H1 (cell line): ENCODE measurements at places on chromosomes 16 and 17. TPM values are rescaled to one million over a fixed set of nuclear protein-coding genes. Genes with fewer than 3 reads are reported as not detected.

DNA sequence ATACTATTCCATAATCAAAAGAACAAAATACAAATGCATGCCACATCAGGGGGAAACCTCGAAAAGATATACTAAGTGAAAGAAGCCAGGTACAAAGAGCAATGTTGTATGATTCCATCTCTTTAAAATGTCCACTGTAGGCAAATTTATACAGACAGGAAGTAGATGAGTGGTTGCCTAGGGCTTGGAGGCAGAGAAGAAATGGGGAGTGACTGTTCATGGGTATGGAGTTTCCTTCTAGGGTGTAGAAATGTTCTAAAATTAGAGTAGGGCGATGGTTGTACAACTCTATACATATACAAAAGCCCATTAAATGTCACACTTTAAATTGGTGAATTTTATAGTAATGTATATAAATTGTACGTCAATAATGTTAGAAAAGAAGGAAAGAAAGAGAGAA lies 128.1 kb downstream of the MAF start:
- DNase-seq = no peak

GRCh38 chr16:3503523-3503922 lies 2.7 kb downstream of the CLUAP1 start:
- no peak for DNase-seq

DNA sequence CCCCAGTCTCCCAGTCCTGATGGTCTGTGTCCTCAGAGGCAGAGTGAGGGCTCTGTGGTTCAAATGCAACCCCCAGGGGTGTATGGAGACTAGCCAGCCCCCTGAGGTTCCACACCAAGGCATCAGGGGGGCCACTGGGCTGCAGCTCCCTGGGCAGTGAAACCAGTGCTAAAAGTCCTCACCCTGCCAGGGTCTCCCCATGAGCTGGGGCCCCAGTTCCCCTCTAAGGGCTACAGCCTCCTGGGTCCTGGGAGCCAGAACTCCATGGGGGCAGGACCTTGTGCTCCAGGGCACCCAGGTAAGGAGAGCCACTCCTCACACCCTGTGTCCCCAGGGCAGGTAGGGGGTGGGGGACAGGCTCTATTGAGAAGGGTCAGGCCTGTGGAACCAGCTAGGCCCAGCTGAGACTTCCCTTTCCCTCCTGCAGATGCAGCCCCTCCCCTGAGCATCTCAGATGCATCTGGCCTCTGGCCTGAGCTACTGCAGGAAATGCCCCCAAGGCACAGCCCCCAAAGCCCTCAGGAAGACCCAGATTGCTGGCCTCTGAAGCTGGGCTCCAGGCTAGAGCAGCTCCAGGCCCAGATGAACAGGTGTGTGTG lies 6.4 kb upstream of the DCAF7 start:
- DNase-seq = no peak

- DNase-seq = no peak
These were observed 25.8 kb downstream of the STAT3 start for GRCh38 chr17:42362245-42362961.

GRCh38 chr17:19494961-19495806 lies 38.5 kb upstream of the SLC47A1 start:
- no peak for DNase-seq

- no peak for DNase-seq
These were observed 4.1 kb downstream of the CHD9 start for GRCh38 chr16:53058882-53059281.

- no peak for DNase-seq
These were observed 28.6 kb downstream of the MIS12 start for GRCh38 chr17:5514976-5515375.

DNA sequence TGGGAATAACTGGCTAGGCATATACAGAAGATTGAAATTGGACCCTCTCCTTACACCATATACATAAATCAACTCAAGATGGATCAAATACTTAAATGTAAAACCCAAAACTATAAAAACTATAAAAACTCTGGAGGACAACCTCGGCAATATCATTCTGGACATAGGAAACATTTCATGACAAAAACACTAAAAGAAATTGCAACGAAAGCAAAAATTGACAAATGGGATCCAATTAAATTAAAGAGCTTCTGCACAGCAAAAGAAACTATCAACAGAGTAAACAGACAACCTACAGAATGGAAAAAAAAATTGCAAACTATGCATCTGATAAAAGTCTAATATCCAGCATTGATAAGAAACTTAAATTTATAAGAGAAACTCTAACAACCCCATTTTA lies 503.7 kb upstream of the C16orf82 start:
- DNase-seq = no peak

GRCh38 chr16:49824593-49824992 lies 31.3 kb downstream of the ZNF423 start:
- DNase-seq = no peak

DNA sequence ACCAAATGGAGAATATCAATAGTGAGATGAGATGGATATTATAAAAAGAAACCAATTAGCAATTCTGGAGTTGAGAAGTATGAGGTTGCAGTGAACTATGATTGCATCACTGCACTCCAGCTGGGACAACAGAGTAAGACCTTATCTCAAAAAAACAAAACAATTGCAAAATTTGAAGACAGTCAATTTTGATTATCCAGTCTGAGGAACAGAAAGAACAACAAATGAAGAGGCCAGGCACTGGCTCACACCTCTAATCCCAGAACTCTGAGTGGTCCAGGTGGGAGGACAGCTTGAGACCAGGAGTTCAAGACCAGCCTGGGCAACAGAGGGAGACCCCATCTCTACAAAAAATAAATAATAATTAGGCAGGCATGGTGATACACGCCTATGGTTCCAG lies 35.0 kb downstream of the USP32 start:
- no peak for DNase-seq

- no peak for DNase-seq
These were observed 235.8 kb upstream of the CDH8 start for GRCh38 chr16:62272035-62272434.

DNA sequence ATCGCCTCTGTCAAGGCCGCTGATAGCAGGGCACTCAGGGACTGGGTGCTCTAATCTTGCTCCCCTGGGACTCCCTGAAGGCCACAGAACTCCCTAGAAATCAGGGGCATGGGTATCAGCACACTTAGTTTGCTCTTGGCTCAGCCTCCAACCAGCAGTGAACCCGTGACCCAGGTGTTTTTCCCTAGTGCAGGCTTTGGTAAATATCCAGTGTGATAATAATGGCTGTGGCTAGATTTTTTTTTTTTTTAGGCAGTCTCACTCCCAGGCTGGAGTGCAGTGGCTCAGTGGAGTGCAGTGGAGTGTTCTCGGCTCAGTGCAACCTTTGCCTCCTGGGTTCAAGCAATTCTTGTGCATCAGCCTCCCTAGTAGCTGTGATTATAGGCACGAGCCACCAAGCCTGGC lies 10.3 kb downstream of the NUPR1 start:
- DNase-seq = no peak

GRCh38 chr17:43961954-43962353 lies 8.2 kb upstream of the PYY start:
- no peak for DNase-seq

GRCh38 chr17:64080174-64080618 lies 49.7 kb downstream of the ERN1 start:
- no peak for DNase-seq

- no peak for DNase-seq
These were observed 53.9 kb downstream of the AIPL1 start for GRCh38 chr17:6380915-6381438.

GRCh38 chr16:51134876-51135275 lies 16.2 kb downstream of the SALL1 start:
- DNase-seq = no peak

GRCh38 chr17:47730681-47731080 lies 2.4 kb upstream of the TBX21 start:
- DNase-seq = no peak

DNA sequence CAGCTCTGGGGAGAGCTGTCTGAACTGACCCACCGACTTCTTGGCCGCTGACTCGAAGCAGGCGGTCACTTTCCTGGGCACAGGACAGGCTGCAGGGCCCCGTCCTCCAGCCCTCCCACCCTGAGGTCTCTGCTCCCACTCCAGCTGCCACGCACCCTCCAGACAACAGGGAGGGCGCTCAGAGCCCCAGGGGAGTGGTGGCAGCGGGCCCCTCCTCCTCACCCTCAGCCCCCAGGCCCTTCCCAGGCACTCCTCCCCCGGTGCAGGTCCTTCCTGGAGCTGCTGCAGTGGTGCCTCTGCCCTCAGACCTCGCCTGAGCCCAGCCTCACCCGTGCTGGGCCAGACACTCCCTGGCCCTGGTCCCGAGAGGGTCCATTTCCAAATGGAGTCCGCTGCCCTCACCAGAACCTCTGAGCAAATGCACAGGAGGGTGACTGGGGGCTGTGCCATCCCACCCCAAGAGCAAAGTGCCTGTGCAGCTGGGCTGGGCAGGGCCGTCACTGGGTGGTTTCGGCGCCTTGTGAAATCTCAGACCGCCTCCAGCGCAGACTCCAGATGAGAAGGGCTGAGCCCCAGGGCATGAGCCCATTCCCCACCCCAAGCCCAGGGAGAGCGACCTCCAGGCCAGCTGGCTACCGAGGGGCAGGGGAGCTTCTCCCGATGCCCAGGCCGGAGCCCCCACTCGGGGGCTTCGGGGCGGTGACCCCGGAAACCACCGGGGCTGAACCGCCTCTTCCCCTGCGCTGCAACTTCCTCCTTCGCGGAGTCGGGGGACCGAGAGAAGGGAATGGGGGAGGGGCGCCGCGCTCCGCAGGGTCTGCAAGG lies 717 bp downstream of the CYBA start:
- peak; percentile 70 for DNase-seq

- DNase-seq = no peak
These were observed 314.2 kb downstream of the WWOX start for GRCh38 chr16:78413651-78414050.

- DNase-seq = no peak
These were observed 13.7 kb downstream of the MRC2 start for GRCh38 chr17:62641153-62641552.

GRCh38 chr17:8696906-8697305 lies 47.7 kb downstream of the CCDC42 start:
- DNase-seq = no peak

DNA sequence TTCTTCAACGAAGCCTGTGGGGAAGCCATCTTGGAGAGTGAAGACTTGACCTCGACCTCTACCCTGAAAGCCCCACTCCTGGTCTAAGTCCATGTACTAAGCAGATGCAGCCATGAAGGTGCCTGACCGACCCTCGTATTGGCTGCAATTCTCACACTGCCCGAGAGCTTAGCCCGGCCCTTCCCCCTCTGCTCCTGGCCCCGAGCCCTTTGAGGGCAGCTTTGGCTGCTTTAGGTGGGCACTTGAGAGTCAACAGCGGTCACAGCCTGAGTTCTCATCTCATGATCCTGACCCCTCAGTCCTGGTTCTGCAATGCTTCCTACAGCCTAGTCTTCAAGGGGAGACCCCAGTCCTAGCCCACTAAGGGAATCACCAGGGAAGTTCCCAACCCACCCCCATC lies 35.9 kb downstream of the SRL start:
- DNase-seq = no peak

- no peak for DNase-seq
These were observed 9.9 kb downstream of the HEXIM2 start for GRCh38 chr17:45171338-45172231.

GRCh38 chr17:81483085-81483861 lies 29.3 kb downstream of the ACTG1 start:
- DNase-seq = no peak

- peak; percentile 70 for DNase-seq
These were observed 167.0 kb downstream of the MRM1 start for GRCh38 chr17:36768394-36768793.

DNA sequence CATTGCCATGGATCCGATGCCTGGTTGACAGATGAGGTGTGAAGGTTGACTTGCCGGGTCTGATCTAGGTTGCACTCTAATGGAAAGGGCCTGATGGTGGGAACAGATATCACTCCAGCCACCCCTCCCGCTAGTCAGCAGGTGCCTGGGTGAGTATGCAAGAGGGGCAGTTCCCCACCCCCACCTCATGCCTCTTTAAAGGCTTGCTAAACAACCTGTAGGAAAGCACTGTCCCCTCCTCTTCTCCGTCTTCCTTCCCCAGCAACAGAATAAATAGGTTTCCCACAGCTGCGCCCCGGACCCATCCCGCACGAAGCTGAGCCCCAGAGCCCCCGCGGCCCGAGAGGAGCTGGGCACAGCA lies 746 bp upstream of the TMEM132E start:
- no peak for DNase-seq

GRCh38 chr16:396605-397004 lies 394 bp upstream of the NME4 start:
- DNase-seq = no peak

DNA sequence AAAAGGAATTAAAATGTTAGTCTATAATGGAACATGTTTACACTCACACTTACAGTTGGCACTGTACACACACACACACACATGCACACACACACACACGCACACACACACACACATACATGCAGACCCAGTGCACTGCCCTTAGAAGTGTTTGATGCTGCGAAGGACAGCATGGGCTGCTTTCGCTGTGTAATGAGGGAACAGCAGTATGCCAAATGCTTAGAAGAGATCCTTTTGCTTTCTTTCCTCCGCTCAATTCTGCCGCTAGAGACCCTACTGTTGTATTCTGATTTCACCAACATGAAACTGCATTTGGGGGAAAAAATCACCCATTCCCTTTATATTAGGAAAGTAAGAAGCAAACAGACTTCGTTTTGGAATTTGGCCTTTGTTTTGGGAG lies 217.9 kb downstream of the ENGASE start:
- DNase-seq = no peak

DNA sequence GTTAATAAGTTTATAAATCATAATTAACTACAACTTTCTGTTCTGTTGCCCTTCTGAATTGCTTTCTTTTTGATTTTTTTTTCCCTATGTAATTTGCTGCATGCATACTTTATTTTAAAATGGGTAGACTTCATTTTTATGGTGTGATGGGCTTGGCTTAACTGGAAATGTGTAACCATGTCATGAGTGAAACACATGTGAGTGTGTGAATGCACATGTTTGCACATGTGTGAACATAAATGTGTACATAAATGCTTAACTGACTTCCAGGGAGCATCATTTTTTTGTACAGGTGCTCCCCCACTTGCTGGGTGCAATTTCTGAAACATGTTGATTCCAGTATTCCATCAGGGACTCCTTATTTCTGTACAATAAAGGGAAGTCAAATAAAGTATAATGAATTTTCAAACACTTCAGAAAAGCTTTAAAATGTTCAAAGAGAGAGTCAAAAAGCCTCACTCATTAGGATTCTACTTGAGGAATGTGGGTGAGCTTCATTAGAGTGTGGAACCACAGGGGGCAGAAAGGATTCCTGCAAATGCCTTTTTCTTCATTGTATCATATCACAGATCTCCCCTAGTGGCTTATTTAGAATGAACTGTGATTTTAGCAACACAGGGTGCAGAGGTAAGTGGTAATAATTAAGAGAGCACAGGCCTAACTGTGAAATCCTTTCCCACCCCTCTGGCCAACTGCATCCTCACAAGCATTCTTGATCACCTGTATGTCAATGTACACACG lies 31.7 kb upstream of the CDH11 start:
- DNase-seq = no peak

GRCh38 chr16:66717776-66718175 lies 21.2 kb upstream of the CMTM4 start:
- no peak for DNase-seq

Gene CHST6
- total RNA-seq = 25.4 and 26.4 TPM in 2 replicates

Gene MPV17L
- 7.3 and 8.2 TPM in 2 replicates for total RNA-seq

Gene PLA2G10
- total RNA-seq = 0.54 and 0.60 TPM in 2 replicates

Gene TRIM72
- 1.3 and 2.1 TPM in 2 replicates for total RNA-seq

Gene MGAT5B
- 8.2 and 9.3 TPM in 2 replicates for total RNA-seq

Gene EPN3
- total RNA-seq = 5.8 and 7.9 TPM in 2 replicates

Gene EMP2
- total RNA-seq = 21.8 and 22.6 TPM in 2 replicates

Gene SLC52A1
- 0.61 and 0.63 TPM in 2 replicates for total RNA-seq

Gene SHBG
- total RNA-seq = 0.69 and 1.2 TPM in 2 replicates

Gene ALOXE3
- total RNA-seq = not detected in 2 replicates

Gene TOB1
- total RNA-seq = 20.8 and 26.7 TPM in 2 replicates

Gene CA4
- total RNA-seq = 3.6 and 4.2 TPM in 2 replicates

Gene ZNHIT3
- total RNA-seq = 59.1 and 60.8 TPM in 2 replicates

Gene PRSS21
- total RNA-seq = 1.0 and 2.7 TPM in 2 replicates

Gene EVPLL
- total RNA-seq = not detected in 2 replicates

Gene MYH1
- total RNA-seq = 0.06 TPM in 1 of 2 replicates, not detected in the other
